ENCODE measurements at places on chromosomes 5 and 9.

- DNase-seq = no peak
Measured at GRCh38 chr5:97846643-97847042, 663.6 kb upstream of the RIOK2 start.

- DNase-seq = no peak
Measured at GRCh38 chr9:73093740-73094379, 57.8 kb upstream of the ANXA1 start.

DNA sequence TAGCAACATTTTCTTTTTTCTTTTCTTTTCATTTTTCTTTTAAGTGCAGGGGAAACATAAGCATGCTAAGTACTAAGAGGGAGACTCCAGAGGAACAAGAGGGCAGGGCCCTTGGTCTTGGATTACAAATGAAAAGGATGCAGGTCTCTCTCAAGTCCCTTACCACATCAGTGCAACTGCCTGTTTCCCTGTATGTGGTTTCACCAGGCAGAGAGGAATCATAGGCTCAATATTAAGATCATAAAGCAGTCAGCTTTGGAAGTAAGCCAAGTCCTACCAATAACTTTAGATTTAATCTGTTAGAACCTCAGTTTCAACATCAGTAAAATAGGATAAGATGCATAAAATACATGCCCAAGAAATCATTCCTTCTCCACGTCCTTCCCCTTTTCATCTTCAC lies 422.7 kb upstream of the PAPPA start:
- DNase-seq = no peak

DNA sequence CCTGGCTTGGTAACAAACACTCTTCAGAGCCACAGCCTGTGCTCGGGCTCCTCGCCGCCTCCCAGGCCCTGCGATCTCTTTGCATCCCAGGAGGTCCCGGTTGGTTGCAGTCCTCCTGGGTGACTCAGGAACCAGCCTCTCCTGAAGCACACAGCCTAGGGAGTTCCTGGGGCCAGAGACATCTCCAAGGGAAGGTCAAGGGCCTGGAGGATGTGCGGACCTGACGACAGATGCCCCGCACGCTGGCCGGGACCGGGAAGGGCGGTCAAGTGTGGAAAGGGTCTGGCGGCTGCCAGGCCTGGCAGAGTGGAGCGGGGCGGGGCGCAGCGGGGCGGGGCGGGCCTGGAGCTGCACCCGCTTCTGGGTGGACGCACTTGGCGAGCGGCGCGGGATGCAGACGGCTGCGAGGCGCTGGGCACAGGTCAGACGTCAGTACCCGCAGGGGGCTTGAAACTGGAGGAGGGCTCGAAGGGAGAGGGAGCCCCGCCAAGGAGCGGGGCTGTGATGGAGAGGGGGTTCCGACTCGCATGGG lies 45.0 kb upstream of the PRSS3 start:
- no peak for DNase-seq

DNA sequence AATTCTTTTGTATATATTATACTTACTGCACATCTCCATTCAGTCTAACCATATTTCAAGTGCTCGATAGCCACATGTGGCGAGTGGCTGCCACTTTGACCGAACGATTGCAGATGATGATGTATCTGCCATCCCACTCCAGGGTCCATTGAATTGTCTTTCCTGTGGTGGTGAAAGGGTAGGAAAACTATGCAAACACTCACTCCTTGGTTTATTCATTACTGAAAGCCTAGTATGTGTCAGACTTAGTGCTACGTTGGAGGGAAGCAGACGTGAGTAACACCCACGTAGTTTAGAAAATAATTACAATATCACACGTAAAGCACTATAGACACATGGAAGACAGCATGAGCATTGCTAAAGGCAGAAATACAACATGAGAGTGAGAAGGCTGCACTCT lies 353.7 kb downstream of the CSNK1G3 start:
- no peak for DNase-seq

- DNase-seq = no peak
Measured at GRCh38 chr5:10668697-10669096, 92.3 kb downstream of the DAP start.

DNA sequence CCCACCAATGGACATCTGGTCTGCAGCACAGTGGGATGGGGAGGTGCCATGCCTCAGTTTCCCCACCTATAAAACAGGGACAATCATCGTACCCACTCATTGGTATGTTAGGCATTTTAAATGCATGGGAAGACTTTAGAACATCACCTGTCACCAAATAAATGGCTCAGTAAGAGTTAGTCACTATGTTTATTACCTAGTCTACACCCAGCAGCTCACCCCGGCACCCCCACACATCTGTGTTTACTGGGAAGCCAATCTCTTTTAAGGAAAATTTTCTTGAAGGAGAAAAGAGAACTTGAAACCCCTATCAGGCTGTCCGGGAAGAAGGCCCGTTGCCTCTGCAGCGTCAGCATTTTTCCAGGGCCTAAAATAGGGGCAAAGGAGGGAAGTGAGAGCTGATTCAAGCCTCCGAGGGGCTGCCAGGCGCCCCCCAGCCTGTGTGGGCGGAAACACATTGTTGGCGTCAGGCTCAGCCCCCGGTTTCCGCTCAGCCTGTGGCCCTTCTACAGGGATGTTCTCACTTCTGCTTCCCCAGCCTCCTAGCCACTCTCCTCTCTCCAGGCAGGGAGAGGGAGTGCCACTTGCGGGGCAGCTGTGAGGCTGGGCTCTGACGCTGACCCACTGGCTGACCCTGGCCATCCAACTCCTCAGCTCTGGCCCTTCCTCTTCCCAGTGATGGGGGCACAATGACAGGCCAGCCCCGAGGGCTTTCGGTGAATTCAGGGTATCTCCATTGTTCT lies 4.6 kb downstream of the CSF1R start:
- no peak for DNase-seq

- DNase-seq = no peak
Measured at GRCh38 chr5:115985802-115986757, 23.8 kb downstream of the LVRN start.

DNA sequence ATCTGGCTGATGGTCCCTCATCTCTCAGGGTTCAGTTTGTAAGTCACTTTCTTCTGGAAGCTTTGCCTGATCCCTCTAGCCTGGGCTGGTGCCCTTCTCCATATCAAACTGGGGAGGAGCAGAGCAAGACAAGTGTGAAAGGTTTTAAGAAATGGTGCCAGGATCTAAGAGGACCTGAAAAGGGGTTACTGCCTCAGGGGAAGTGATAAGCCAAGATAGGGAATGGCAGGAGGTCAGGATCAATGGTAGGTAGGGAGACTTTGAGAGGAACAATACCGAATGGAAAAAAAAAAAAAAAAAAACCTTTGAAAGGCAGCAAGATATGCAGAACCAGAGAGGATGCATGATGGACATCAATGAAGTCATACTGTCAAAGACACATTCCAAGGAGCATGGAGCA lies 67.5 kb upstream of the TLR4 start:
- no peak for DNase-seq

DNA sequence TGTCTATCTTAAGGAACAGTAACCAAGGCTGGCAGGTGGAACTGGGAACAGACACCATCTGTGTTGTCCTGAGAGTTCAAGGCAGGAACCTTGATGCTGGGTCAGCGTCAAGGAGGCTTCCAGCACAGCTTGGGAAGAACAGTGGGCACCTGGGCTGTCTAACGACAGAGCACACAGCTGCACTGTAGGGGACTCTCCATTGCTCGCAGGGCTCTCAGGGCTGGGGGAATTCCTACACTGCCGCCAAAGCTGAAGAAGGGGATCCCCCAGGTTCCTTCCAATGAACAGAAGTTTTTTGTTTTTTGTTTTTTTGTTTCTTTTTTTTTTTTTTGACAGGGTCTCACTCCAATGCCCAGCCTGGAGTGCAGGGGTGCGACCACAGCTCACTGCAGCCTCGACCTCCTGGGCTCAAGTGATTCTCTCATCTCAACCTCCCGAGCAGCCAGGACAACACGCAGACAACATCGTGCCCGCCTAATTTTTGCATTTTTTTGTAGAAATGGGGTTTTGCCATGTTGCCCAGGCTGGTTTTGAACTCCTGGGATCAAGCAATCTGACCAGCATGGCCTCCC lies 81.9 kb downstream of the PTPN3 start:
- no peak for DNase-seq

GRCh38 chr9:72871685-72872084 lies 81.2 kb downstream of the ALDH1A1 start:
- no peak for DNase-seq

All from effector memory CD4-positive, alpha-beta T cell (primary cell).